ENCODE measurements at places on chromosomes 7 and 10. TPM values are rescaled to one million over a fixed set of nuclear protein-coding genes. Genes with fewer than 3 reads are reported as not detected.

DNA sequence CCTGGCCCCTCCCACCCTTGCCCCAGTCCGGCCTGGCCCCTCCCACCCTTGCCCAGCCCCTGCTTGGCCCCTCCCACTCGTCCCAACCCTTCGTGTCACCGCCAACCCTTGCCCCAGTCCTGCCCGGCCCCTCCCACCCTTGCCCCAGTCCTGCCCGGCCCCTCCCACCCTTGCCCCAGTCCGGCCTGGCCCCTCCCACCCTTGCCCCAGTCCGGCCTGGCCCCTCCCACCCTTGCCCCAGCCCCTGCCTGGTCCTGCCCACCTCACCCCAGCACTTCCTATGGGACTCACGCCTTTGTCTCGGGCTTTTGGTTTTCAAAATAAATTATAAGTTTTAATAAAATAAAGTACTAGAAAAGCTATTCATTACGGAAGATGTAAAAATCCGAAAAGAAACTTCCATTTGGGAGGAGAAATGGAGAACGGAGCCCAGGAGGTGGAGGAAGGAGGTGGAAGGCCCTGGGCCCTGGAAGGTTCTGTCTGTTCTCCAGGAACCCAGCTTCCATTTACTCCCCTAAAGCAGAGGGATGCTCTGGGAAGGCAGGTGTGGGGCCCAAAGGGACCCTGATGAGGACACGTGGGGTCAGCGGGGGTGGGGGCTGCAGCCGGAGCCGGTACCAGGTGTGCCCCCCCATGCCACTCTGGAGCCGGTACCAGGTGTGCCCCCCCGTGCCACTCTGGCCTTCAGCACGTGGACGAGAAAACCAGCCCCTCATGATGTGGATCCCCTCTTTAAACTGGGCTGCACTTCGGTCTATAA is 52.2 kb downstream of the PWWP2B start:
- DNase-seq: no peak

- DNase-seq: no peak
These were observed 1.2 kb upstream of the LRMDA start for GRCh38 chr10:75430000-75430763.

GRCh38 chr10:108629834-108630233 is 1293.5 kb downstream of the XPNPEP1 start:
- DNase-seq: no peak

DNA sequence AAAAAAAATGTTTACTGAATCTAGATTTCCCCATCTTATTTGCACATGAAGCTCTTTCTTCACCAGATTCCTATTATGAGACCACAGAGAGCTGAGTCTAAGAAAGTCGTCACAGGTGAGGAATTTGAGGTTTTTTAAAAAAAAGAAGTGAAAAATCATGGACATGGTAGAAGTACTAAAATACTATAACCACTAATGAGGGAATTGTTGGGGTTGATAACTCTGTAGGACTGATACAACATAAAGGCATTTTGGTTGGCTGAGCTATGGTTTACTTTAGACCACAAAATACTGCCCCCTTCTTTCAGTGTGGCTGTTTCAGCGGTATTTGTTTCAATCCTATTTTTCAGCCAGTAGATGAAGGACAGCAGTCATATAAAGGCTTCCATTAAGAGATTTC is 1111.3 kb downstream of the TYW1 start:
- no peak for DNase-seq

GRCh38 chr7:41033500-41033899 is 669.4 kb downstream of the INHBA start:
- no peak for DNase-seq

GRCh38 chr7:33053721-33054120 is 8.9 kb downstream of the NT5C3A start:
- DNase-seq: no peak

DNA sequence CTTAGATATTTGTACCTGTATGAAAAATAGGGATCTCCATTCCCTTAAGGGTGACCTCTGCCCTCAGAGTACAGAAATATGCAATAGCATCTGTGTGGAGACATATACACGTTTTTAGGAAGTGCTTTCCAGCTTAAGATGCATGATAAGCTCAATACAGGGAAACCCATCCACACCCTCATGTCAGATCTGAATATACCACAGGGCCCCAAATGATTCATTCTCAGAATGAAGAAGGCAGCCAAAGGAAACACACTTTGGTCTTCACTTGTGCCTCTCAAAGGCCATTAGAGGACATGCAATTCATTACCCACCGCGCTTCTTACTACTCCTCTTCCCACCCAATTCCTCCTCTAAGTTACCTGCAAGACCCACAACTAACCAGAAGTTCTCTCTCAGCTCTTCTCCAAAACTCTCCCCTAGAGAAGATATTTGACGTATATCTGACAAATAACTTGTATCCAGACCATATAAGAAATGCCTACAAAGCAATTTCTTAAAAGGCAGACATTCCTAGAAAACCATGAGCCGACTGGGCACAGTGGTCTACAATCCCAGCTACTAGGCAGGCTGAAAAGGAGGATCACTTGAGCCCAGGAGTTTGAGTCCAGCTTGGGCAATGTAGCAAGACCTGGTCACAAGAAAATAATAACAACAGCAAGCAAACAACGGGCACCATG is 103.0 kb downstream of the OAT start:
- DNase-seq: no peak

DNA sequence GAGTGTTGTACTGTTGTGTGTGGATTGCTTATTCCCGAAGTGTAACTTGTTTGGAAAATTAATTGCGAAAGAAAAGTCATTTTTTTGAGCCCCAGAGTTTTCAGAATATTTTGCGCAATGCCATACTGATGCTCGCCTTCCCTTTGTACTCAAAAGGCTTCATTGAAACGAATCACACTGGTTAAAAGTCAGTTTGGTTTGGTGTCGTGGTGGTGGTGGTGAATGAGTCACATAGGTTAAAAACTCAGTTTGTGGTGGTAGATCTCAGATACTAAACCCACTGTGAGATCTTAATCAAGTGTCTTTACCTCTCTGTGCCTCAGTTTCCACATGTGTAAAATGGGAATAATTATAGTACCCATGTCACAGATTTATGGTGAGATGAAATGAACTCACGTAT is 61.1 kb upstream of the IL6 start:
- DNase-seq: no peak

DNA sequence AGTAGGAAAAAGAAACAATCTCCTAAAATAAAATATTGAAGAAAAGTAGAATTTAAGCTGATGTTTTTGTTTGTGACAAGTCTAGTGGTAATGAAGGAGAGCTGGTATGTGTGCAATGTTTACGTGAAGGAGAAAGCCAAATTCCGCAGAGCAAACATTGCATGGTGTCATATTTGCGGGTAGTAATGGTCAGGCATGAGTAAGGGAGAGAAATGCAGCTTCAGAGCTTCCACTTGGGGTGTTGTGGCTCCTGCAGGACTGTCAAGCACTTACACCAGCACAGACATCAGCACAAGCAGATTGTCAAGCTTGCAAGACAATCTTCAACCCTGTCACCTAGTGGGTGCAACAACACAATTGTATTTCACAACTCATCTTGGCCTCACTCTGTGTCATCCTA is 136.5 kb upstream of the ETV1 start:
- no peak for DNase-seq

- no peak for DNase-seq
These were observed 13.1 kb downstream of the VCL start for GRCh38 chr10:74011017-74011416.

DNA sequence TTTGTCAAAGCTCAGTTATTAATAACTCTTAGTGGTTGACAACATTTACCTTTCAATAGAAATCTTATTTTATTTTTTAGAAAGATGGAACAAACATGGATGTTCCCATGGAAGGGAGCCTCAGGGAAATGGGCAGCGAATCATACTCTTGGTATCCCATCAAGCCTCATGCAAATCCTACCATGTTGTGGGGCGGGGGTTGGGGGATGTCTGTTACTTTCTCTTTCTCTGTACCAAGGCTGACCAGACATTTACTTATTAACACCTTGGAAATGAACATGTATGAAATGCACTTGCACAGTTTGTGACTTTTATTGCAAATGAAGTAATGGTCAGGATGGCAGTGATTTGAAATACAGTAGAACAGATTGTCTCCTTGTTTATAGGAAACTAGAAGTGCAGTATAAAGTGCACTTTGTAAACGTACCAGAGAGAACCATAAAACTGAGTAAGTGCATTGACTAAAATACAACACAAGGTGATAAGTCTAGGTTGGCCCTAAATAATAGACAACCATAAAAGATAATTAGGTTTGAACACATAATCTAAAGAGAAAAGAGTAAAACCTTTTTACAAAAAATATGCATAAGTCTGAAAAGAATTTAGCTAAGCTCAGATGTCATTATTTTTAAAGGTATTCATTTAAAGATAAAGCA is 32.4 kb downstream of the SEMA3D start:
- no peak for DNase-seq

DNA sequence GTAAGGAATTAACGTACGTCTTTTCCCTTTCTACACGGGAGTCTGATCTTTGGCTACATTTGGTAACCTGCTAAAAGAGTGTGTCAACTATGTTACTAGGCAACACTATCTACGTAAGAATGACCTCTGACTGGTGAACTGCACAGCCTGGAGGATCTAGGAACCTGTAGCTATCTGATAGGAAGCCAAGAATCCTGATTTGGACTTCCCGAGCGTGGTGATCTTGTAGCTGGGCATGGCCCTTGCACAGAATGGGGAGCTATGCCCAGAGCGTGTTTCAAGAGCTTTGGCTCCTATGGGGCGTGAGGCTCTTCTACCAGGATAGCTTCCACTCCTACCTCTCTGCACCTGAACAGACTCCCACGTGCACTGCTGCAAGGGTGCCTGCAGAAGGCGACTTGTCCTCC is 157.5 kb downstream of the TAX1BP1 start:
- no peak for DNase-seq

The LRRC4 gene
- 0.01 TPM for polyA plus RNA-seq

The CDC14C gene
- polyA plus RNA-seq: not detected

The LRRD1 gene
- polyA plus RNA-seq: 0.04 TPM

The CHST15 gene
- polyA plus RNA-seq: 21.4 TPM

The PNLIPRP1 gene
- polyA plus RNA-seq: not detected

All from keratinocyte (primary cell).